Activated CD8-positive, alpha-beta memory T cell treated with anti-CD3 and anti-CD28 coated beads, Interleukin-2, amount 50 U/mL, for 48 hours (primary cell): ENCODE measurements at places on chromosomes 2 and 18.

DNA sequence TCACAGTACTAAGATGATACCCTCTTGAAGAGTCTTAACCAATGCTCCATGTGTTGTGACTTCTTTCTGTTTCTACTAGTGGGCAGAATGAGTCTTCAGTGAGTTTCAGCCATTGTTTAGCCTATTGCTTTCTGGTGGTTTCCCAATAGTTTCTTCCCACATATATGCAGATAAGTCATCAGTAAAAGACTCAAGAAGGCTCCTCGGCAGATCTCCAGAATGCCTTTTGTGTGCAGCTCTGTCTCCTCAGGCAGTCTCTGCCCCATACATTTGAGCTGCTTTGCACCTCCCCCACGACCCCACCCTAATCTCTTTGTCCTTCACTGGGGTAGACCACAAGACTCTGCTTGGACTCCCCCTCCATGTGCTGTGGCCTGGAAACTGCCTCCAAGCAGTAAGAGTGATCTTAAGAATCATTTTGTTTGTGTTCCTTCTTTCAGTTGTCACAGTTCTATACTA, 71.6 kb upstream of the CHRNA1 start:
- DNase-seq, result peak; percentile 64

- no peak for DNase-seq
Measured at GRCh38 chr2:232174662-232175061, 203.9 kb upstream of the ALPP start.

DNA sequence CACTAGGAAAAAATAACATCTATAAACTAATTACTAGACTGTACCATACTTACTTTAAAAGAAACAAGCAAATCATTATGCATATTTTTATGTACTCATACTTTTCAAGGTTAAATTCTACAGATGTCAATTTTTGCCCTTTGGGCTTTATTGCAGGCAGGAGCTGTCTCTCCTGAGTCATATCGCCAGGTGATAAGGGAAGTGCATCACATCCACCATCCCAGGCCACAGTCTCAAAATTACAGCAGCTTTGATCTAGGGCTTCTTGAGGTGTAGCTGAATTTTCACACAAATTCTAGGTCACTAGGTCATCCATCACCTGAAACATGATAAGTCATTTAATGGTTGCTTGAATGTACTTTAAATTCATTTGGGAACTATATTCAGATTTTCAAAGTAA, 38.4 kb upstream of the FRZB start:
- no peak for DNase-seq

GRCh38 chr18:63366213-63367052, 573 bp downstream of the KDSR start:
- peak; percentile 83 for DNase-seq

GRCh38 chr2:101630224-101630949, 67.1 kb upstream of the MAP4K4 start:
- no peak for DNase-seq

GRCh38 chr18:74303936-74304335, 11.7 kb upstream of the C18orf63 start:
- no peak for DNase-seq

DNA sequence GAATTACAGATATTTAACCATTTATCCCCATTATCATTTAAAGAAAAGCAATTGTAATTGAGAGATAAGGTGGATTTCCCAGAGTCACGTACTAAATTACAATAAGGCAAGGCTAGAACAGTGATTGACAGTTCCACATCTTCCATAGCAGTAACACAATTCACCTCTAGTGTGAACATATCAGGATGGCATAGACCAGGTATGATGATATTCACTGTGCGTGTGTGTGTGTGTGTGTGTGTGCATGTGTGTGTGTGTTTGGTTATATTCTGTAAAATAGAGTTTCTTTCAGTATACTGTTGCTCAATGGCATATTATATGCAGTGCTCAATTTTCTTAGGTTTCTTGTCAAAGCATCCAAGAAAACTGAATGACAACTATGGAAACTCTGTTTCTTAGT, 1.7 kb downstream of the SCN2A start:
- no peak for DNase-seq

- DNase-seq, result peak; percentile 30
Measured at GRCh38 chr2:72141881-72142451, 5.7 kb downstream of the CYP26B1 start.

DNA sequence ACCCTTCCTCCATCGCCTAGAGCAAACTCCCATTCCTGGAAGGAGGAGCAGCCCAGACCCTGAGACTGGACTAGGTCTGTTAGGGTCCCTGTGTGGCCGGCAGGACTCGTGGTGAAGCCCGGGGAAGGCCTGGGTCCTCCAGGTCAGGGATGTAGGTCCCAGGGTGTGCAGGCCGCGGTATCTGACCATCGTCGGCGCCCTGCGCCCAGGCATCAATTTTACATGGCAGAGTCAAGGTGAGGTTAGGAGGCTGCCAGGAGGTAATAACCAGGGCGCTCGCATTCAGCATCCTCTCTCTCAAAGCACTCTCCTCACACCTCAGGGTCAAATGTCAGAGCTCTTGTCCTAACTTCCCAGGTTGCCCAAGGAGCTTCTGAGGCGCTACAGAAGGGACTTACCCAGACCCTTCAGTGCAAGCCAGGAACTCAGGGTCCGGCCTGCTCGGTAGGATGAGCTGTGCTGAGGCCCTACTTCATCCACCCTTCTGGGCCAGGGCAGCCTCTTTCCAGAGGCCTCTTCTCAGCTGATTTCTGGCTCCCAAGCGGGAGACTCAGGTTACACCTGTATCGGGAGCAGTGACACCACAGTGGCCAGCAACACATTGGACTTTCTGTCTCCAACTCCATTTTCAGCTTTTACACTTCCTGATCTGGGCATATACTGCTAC, 628 bp downstream of the SH2D6 start:
- no peak for DNase-seq

- no peak for DNase-seq
Measured at GRCh38 chr18:31634331-31634713, 42.6 kb downstream of the TTR start.

DNA sequence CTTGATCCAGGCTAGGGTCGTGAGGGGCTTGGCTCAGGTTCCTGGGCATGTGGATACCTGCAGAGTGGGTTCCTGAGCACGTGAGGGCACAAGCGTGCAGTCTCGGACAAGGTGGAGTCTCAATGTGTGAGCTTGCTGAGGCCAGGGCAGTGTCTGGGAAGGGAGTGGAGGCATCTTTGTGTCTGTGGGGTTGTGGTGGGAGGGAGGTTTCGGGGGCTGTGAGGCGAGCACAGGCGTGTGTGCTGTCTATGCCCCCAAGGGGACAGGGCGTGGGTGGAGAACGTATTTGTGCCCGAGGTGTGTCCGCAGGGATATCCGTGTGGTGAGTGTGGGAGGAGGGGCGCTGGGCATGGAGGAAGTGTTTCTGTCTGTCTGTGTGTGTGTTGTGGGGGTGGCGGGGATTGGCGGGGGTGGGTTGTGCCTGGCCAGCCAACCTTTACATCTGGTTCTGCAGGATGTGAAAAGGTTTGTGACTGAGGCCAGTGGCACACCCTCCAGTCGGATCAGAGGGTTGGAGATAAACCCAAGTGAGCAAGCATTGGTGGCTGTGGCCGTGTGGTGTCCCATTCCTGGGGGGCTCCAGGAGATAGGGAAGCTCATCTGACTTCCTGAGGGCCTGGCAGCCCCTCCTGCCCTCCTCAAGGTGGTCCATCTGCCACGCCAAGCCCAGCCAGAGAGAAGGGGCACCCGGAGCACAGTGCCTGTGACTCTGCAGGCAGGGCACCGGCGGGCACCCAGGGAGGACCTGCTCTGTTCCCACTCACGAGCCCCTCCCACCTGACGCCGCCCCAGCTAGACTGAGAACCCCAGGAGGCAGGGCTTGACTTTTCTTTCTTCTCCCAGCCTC, 57.1 kb downstream of the ZFP36L2 start:
- no peak for DNase-seq

- no peak for DNase-seq
Measured at GRCh38 chr18:9927392-9928063, 13.7 kb downstream of the VAPA start.

GRCh38 chr2:133843551-133843950, 275.3 kb upstream of the NCKAP5 start:
- DNase-seq, result no peak

- DNase-seq, result no peak
Measured at GRCh38 chr2:140718999-140719398, 1411.8 kb downstream of the LRP1B start.

DNA sequence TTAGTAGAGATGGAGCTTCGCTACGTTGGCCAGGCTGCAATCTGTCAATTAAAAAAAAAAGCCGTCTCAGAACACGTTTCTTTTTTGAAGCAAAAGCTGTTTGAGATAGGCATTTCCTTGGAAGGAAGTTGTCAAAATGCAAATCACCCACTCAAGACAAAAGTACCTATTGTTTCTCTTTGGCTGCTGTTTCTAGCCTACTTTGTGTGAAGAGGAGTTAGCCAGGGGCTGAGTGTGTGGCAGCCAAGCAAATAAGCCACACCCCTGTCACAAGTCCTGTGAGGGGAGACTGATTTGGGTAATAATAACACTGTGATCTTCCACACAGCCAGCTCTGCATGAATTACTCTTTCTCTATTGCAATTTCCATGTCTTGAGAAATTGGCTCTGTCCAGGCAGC, 47.4 kb upstream of the CDCA7 start:
- DNase-seq, result no peak

GRCh38 chr2:201707753-201708152, 9.3 kb upstream of the MPP4 start:
- no peak for DNase-seq
